ENCODE measurements at places on chromosomes 2 and 18. TPM values are rescaled to one million over a fixed set of nuclear protein-coding genes. Genes with fewer than 3 reads are reported as not detected.

DNA sequence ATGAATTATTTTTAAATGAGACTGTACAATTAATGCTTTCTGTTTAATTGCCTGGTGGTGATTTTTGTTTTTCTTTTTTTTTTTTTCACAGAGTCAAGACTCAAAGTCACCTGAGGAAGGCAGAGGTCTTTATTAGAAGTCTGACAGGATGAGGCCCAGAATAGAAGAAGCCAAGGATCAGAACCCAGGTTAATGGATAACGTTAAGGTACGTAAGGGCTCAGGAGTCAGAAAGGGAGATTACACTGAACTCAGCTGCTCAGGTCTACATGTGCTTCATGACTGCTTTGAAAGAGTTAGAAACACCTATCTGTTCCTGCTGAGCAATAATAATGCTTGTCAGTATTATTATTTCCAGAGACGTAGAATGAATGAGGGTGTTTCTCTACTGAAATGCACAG lies 196.5 kb downstream of the LRATD1 start:
- no peak for DNase-seq

DNA sequence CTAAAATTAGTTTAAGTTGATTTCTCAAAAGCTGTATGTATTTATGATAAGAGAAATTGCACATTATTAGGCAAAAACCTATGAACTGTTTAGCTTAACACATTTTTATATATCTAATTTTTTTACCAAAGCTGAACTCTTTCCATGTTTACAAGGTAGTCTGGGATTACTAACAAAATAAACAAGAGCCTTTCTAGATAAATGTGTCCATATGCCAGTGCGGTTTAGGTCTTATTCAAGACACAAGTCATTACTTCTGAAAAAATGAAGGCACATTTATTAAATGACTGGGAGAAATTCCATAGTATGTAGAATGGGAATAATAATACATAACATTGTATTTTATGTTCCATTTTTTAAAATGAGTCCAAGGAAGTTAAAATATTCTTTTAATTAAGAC lies 82.0 kb downstream of the DPP4 start:
- no peak for DNase-seq

GRCh38 chr2:144339048-144339447 lies 180.9 kb downstream of the ZEB2 start:
- no peak for DNase-seq

DNA sequence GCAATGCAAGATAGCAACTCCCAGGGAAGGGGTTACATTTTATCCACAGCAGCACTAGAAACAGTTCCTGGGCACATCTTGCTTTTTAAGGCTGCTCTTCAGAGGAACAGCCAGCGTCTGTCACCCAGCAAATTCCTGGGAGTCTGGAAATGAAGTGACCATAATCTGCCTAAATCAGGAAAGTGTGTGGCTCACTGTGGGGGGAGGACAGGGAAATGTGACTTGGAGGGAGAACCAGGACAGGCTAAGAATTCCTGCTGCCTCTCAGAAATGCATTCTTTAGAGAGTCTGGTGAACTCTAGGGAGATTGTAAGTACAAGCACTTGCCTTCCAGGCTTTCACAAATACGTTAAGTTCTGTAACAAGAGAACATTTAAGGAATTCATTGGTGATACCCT lies 364.3 kb upstream of the SPHKAP start:
- DNase-seq, result no peak

GRCh38 chr2:11186145-11186544 lies 30.9 kb downstream of the SLC66A3 start:
- DNase-seq, result no peak

GRCh38 chr2:12694990-12695774 lies 21.6 kb upstream of the TRIB2 start:
- no peak for DNase-seq

DNA sequence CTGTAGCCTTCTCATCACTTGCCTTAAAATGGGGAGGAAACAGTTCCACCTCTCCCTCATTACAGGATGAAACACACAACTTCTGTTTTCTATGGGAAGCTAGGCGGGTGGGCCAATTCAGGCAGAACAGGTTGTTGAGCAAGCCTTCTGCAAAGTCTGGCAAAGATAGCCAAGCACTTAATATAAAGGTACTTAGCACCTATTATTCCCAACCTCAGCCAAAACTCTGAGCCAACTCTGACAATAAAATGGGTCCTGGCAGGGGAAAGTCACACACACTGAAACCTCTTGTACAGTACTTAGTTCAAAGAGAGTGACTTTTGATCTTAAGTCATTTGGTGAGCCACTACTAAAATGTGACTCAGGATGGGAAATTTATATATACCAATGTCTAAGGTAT lies 15.8 kb upstream of the SOCS6 start:
- DNase-seq, result no peak

DNA sequence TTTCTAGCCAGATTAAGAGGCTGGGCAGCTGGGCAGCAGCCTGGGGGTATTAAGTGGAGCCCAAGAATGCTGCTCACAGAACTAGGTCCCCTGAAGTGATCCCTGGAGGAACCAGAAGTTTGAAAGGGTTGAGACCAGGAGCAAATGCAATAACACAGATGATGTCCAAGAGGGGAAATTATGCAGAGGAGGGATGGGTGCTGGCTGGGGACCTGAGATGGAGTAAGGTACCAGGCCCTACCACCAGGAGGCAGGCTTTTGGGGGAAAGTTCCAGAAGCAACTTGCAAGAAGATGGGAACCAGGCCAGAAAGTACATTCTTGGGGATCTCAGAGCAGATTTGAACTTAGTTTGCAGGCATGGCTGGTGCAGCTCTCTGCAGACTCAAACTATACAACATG lies 175.1 kb downstream of the NCK2 start:
- peak; percentile 20 for DNase-seq

Gene AMMECR1L
- 25.3 TPM for total RNA-seq

Gene RAB31
- total RNA-seq, result 23.6 TPM

Gene CD226
- 0.40 TPM for total RNA-seq

Gene MAP3K19
- total RNA-seq, result not detected

Measured in neural crest cell (in vitro differentiated cells).